ENCODE measurements at places on chromosomes 11 and 22. TPM values are rescaled to one million over a fixed set of nuclear protein-coding genes. Genes with fewer than 3 reads are reported as not detected.

Gene BRSK2
- total RNA-seq: 0.74 TPM

Gene P2RY6
- total RNA-seq: 1.5 TPM

- no peak for DNase-seq
Measured at GRCh38 chr11:120814531-120815318, 209.2 kb upstream of the TBCEL start.

DNA sequence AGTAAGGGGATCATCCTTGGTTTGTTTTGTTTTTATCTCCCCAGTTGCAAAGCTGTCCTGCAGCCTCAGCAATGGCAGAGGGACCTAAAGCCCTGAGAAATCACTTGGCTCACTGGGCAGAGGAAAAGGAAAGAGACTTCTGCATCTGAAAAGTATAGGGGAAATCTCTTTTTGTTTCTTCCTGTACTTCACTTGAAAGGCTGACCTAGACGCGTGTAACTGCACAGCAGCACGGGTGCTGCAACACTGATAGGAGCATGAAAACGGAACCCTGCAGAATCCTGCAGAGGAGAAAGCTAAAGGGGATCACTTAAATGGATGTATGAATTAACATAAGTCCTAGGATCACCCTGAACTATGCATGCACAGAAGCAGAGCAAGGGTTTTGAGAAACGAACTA lies 2.0 kb upstream of the PIWIL3 start:
- DNase-seq: no peak
